ENCODE measurements at places on chromosomes 6 and 20.
A peak's percentile ranks its signal among the peaks of the same experiment; 100 is the strongest.

GRCh38 chr6:36754582-36755434 lies 57.2 kb downstream of the RAB44 start:
- DNase-seq: no peak

GRCh38 chr6:61950811-61951210 lies 335.2 kb downstream of the KHDRBS2 start:
- DNase-seq: no peak

- DNase-seq: no peak
These were observed 95.4 kb downstream of the TMEM170B start for GRCh38 chr6:11632795-11633511.

DNA sequence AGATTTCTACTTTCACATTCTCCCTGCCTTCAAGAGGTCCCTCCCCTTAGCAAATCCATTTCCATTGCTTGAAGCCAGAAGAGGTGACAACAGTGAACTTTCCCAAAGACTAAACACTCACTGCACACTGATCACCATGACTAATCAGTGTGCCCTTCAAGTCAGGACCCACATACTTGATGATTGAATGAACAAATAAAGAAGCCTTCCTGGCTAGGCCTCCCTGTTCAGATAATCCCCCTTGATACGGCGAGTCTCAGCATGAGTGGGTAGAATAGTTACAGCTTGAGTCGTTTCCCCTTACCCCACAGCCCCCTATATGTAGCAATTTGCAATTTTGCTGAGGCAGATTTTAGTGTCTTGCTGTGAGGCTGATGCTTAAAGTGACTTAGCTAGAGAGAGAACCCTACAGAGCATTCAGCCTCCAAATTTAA lies 102.2 kb downstream of the UNC5CL start:
- no peak for DNase-seq

- DNase-seq: no peak
These were observed 68.2 kb downstream of the RTN4IP1 start for GRCh38 chr6:106560996-106561685.

DNA sequence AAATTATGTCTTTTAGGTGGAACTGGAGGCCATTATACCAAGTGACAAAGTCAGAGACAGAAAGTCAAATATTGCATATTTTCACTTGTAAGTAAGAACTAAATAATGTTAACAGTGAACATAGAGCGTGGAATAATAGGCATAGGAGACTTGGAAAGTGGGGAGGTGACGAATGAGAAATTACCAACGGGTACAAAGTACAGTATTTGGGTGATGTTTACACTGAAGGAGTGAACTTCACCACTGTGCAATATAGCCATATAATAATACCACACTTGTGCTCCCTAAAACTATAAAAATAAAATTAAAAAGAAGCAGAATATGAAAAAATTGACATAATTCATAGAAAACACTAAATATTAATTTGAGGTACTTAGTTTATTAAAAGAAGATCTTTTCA lies 14.9 kb downstream of the EYS start:
- no peak for DNase-seq

- no peak for DNase-seq
These were observed 10.5 kb downstream of the PTGIS start for GRCh38 chr20:49557449-49557848.

- no peak for DNase-seq
These were observed 253.1 kb downstream of the SLC24A3 start for GRCh38 chr20:19465536-19465935.

DNA sequence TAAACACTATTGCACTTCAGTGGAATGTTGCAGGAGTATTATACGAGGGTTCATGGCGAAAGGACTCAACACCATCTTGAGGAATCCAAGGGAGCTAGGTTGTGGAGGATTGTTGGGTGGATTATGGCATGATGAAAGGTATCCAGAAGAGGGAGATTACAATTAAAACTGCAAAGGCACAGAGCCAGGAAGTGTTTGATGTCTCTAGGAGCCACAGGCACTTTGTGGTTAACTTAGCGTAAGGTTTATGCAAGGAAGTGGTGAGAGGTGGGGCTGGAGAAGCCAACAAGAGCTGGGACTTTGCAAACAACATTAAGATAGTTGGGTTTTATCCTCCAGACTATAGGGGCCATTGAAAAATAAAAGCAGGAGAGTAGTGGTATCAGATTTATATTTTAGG lies 86.6 kb upstream of the TPD52L1 start:
- DNase-seq: no peak

GRCh38 chr6:129130959-129131681 lies 248.2 kb downstream of the LAMA2 start:
- no peak for DNase-seq

GRCh38 chr6:154266560-154267099 lies 90.0 kb downstream of the IPCEF1 start:
- DNase-seq: no peak

DNA sequence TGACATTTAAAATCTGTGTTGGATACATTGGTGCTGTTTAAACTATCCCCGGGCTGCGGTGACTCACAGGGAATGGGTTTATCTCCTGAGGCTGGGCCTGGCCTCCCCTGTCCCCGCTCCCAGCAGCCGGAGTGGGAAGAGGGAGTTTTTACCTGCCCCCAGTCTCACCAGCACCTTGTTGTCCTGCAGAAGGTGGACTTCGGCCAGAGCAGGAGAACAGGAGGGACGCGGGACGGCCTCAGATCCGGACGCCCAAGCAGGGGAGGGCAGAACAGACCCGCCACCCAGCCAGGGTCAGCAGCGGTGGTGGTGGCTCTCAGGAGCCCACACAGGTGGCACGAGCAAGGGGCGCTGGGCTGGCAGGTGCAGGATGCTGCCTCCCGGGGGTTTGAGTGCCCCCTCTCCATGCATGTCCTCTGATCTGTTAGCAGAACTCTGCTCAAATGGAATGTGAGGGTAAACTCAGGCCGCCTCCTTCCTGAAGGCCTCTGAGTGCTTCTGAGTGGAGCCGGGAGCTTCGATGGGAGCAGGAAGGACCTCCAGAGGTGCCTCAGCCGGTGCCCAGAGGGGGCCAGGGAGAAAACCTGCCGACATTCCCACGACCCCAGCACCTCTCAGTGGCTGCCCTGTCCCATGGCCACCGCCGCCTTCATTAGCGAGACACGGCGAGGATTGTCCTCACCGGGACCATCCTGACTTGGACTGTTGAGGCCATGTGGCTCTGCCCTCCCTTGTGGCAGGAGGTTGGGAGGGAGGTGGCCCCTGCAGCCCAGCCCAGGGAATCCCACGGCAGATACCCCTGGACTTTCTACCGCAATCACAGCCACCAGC lies 43.4 kb upstream of the MRGBP start:
- no peak for DNase-seq

DNA sequence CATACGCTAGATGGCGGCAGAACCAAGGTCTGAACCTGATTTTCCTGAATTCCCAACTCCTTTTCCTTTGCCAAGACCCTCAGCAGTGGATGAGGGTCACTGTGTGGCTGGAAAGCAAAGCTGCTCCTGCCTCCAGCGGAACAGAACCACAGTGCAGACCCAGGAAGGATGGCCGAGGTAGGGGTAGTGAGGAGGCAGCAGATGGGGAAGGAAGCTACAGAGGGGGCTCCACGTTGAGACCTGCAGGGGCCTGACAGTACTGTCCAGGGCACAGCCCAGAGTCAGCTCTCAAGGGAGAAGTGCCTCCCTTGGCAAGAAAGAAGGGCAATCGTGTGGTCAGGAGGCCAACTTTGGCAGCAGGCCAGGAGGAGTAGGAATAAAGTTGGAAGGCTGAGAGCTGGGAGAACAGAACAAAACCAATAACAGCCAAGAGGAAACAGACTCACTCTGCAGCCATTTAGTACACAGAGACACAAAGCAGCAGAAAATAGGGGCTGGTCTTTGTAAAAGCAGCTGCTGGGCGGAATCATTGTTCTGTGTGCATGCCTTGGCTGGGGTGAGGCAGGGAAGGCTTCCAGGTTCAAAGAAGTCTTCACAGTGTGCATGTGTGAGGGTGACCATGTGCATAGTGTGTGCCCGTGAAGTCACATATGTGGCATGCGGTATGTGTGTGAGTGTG lies 3.1 kb downstream of the GABRR2 start:
- no peak for DNase-seq

- no peak for DNase-seq
These were observed 467.1 kb downstream of the HDGFL1 start for GRCh38 chr6:23036406-23036983.

DNA sequence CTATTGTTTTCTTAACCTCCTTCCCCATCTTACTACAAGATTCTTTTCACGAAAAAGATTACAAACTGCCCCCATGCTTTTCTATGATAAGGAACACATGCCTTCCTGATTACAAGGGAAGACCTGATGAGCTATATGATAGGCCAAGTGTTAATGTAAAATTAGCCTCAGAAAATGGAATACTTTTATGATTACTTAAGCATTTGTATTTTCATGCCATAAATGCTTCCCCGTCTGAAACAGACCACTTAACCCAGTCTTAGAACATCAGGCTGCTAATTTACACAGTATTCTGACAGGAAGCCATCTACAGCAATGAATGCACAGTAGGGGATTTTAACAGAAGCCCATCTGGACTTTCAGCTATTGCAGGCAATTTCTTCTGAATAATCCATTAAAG lies 274.9 kb downstream of the HAO1 start:
- DNase-seq: no peak

- no peak for DNase-seq
These were observed 36.8 kb downstream of the NCR2 start for GRCh38 chr6:41371992-41372831.

- no peak for DNase-seq
These were observed 11.6 kb downstream of the ZKSCAN4 start for GRCh38 chr6:28240471-28240870.

DNA sequence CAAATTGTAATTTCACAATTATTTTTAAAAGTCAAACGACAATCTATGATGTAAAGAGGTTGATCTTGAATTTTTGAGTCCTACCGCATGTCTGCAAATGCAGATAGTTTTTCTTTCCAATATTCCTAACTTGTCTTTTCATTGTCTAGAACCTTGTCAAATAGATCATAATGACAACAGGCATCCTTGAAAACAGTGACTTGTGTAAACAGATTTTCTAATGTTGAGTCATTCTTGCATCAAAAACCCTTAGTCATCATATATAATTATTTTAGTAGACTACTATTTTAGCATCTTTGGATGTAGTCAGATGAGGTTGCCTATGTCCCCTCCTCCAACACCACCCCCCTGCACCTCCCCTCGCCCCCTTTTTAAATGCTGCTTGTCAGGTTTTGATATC lies 43.8 kb downstream of the BMP6 start:
- no peak for DNase-seq

DNA sequence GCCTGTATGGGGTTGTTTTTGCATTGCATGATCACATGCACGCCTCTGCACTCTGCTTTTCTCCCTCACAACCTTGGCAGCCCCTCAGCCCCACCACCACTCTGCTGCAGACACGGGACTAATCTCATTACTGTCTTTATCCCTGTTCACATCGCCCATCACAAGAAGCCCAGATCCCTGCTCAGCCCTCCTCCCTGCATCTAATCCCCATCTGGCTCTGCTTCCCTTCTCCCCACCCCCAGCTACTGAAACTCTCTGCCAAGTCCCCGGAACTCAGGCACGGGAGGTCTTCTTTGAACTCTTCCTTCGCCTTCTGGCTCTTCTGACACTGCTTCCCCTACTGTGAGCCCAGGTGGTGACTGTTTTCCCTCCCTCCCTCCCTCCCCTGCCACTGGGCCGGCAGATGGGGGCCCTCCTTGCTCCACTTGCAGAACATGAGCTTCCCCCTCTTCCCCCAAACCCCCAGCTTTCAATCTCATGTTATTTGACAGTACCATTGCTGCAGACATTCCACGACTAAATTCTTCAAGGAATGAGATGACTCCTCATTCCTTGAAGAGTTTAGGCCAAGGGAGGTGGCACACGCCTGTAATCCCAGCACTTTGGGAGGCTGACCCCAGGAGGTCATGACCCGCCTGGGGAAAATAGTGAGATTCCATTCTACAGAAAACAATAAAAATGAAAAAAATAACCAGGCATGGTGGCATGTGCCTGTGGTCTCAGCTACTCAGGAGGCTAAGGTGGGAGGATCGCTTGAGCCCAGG lies 21.9 kb upstream of the TULP1 start:
- no peak for DNase-seq

DNA sequence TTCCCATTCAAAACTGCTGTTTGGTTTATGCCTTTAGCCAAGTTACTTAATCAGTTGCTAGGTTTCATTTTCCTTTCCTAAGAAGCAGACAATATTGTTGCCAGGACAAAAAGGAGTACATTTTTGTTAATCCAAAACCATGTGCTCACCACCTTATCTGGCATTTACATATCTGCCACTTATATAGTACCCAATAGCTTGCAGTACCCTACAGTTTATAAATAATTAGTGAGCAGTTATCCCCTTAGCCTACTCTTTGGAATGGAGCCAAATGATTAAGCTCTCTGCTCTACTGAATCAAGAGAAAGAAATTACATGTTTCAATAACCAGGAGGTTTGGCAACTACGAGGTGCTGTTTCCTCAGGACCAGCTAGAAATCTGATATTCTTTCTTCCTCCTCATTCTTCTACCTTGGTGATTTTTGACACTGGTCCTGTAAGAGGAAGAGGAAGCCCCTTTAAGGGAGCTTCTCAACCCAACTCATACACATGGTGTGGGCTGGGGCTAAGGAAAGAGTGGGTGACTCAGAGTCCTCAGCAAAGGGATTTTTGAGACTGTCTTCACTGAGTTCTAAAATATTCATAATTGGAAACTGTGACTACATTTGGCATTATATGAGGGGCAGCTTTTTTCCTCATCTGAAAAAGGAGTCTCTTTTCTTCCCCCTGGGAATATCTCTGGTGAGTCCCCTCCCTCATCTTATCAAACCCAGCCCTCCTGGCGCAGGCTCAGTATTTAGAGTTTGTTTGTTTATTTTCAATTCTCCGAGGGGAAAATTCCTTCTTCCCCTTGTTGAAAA lies 1.5 kb downstream of the ZNFX1 start:
- peak; percentile 81 for DNase-seq

DNA sequence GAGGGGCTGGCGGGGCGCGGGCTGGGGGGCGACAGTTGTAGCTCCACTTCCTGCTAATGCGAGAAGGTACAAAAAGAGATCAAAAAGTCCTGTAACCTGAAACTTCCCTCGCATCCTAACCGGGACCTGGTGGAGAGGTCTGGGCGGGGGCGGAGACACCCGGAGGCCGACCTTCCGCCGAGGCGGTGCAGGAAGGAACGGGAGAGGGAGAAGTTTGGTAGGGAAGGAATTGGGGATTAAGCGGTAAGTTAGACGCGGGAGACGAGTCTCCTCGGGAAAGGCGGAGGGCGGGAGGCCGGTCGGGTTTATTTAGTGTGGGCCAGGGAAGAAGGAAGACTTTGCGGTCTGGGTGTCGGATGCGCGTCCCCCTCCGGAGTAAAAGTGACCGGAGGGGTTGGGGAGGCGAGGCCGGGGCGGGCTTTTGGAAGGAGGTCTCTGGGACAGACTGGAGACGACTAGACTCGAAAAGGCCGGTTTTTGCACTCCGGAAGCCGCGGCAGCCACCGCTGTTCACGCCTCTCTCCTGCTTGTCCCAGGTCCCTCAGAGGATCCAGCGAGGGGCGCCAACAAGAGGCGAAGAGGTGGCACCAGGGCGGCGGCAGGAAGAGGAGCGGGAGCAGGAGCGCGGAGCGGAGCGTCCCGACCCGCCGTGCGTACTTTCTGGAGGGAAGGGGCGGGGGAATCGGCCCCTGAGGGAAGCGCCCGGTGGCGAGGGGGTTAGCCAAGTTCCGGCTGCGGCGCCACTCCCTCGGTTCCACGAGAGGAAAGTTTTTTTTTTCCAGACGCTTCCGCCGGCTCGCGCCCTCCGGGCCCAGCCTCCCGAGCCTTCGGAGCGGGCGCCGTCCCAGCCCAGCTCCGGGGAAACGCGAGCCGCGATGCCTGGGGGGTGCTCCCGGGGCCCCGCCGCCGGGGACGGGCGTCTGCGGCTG lies 734 bp downstream of the TPBG start:
- no peak for DNase-seq

- no peak for DNase-seq
These were observed 9.6 kb upstream of the SLC2A10 start for GRCh38 chr20:46699651-46700359.

GRCh38 chr6:12472601-12473038 lies 182.5 kb downstream of the EDN1 start:
- DNase-seq: no peak
